DMS53 (cell line): ENCODE measurements at places on chromosomes 7 and 10.

- no peak for DNase-seq
Observed at GRCh38 chr10:73113551-73113950, 3.3 kb downstream of the NUDT13 start.

DNA sequence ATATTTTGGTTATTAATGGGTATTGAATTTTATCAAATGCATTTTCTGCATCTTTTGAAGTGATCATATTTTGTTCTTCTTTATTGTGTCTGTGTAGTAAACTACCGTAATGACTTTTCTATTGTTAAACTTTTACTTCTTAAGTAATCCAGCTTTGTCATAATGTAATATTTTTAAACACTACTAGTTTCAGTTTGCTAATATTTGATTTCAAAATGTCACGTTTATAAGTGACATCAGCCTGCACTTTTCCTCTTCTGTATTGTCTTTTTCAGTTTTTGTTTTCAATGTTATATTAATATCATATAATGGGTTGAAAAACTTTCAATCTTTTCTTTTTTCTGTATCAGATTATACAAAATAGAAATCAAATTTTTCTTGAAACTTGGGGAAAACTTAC lies 71.6 kb upstream of the ANKRD1 start:
- no peak for DNase-seq

- DNase-seq: no peak
Observed at GRCh38 chr7:150432915-150433892, 17.2 kb upstream of the GIMAP8 start.

- no peak for DNase-seq
Observed at GRCh38 chr10:100793055-100793454, 47.7 kb downstream of the PAX2 start.

- no peak for DNase-seq
Observed at GRCh38 chr7:142856565-142857245, 1.8 kb downstream of the EPHB6 start.

GRCh38 chr10:91251430-91252056 lies 31.1 kb downstream of the PCGF5 start:
- peak; percentile 73 for DNase-seq

DNA sequence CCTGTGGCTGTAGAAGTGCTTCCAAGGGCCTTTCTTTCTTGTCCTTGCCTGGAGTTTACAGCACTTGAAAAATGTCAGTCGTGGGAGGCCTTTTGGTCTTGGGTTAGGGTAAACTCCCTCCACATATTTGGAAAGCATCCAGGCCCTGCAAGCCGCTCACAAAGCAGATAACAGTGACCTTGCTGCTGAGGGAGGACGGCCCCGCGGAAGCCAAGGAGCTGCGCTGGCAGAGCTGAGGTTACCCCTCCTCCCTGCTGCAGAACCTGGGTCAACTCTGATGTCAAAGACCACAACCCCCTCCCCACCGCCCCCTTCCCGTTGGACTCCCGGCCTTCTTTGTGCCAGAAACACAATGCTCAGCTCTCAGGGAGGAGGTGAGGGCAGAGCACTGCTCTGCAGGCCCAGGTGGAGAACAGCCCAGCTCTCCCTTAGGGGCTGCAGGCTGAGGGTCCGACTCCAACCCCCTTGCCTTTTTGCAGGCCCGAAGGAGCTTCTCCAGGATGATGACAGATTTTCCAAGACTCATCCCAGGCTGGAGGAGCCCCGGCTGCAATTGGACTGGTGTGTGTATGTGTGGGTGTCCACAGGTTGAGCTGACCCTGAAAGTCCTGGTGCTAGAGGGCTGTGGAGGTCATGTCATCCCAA lies 957.6 kb upstream of the ZNF722 start:
- DNase-seq: no peak

GRCh38 chr10:86211691-86212390 lies 154.8 kb downstream of the GRID1 start:
- DNase-seq: no peak

DNA sequence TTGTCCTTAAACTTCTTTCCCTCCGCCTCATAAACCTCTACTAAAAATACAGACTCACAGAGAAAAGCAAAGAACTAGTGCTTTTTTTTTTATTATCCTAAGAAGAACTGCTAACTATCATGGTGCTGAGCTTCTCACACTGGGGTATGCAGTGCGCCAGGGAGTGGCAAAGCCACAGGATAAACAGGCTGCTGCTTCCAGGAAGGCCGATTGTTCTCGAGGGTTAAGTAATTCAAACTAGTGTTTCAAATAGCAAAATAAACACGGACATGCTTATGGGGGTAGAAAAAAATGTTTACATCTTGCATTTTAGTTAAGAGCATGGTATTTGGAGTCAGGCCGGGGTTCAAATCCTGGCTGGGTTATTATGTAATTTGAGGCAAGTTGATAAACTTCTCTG lies 157.0 kb downstream of the TAX1BP1 start:
- no peak for DNase-seq

- no peak for DNase-seq
Observed at GRCh38 chr7:30707391-30708357, 25.4 kb upstream of the CRHR2 start.
